ENCODE measurements at places on chromosomes 7 and 10.

DNA sequence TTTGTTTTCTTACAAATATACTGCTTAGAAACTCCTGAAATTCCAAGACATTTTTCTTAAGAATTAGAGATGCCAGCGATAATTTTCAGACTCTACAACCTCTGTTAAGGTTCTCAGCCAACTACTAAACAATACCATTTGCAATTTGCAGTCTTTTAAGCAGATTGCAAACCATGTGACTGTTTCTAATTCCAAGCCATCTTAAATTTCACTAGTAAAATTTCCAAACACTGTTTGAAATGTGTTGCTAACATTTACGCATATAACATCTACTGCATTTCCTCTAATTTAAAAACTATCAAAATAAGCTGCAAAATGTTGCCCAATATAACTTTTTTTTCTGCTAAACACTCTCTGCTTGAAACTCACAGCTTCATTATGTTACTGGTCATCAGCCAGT, 56.0 kb upstream of the MACROH2A2 start:
- DNase-seq, result no peak

DNA sequence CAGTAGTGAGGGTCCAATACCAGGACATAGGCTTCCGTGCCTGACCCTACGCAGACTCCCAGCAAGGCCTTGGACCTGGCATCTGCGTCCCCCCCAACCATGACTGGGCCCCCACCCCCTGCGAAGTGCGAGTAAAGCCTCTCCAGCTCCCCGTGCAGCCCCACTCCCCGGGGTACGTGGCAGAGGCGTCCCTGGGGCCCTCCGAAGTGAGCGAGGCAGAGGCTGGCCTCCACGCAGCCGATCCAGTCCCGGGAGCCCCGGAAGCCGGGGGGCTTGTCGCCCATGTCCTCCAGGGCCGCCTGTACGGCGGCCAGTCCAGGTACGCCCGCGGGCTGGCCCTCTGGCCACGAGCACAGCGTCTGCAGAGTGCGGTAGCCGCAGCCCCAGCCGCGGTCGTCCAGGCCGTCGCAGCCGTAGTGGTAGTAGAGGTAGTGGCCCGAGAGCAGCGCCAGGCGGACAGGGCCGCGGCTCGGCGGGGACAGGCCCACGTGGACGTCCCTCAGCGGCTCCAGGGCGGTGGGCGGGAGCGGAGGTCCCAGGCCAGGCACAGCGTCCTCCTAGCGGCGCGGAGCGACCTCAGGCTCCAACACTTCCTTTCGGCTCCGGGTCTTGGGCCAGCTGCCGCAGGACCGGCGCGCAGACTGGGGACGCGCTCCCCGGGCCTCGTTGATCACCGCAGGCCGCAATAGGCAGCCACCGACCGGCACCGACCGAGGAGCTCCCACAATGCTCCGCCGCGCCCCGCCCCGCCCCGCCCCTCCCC, at the start of gene UFSP1:
Gene UFSP1 (minus strand): TSS at position 728 of the 763 bp plus-strand sequence. CDS start 444 bp downstream, at position 284.
- no peak for DNase-seq

- no peak for DNase-seq
Observed at GRCh38 chr7:143352531-143353002, 9.9 kb downstream of the FAM131B start.

GRCh38 chr10:35306852-35307251, 29.5 kb upstream of the CCNY start:
- no peak for DNase-seq

- DNase-seq, result no peak
Observed at GRCh38 chr7:107432261-107432660, 37.6 kb upstream of the GPR22 start.

All from T-helper 9 cell (primary cell).